Stomach (tissue), 19 donors: ENCODE measurements at places on chromosomes 3 and 15.
A peak's percentile ranks its signal among the peaks of the same experiment; 100 is the strongest.

DNA sequence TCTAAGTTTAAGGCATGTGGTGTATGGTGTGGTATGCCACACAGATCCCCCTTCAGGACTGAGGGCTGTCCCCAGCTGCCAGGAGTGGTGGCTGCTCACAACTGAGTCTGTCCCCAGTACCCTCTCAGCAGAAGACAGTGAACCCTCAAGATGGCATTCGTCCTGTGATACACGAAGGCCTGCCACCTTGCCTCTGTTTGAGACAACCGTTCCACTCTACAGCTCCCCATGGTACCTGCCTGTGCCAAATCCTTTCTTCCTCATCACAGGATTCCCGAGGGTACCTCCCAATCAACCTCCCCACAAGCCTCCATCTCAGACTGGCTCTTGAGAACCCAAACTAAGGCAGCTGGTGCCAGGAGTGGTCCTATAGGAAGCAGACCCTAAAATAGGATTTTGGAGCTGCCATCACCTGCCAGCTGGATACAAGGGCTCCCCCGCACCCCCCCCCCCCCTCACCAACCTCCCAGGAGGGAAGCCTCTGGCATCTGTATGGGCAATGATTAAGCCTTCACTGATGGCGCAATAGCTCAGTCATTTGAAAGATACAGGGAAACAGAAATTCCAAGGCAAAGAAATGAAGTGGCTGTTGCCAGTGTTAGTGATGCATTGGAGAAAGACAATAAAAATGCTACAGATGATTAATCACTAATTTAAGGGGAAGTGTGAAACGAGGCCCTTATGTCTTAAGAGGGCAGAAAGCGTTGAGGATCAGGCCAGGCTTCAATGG is 230.0 kb upstream of the LYSMD4 start:
- peak; percentile 9 for DNase-seq

GRCh38 chr3:3815206-3815605 is 16.0 kb downstream of the LRRN1 start:
- no peak for DNase-seq

DNA sequence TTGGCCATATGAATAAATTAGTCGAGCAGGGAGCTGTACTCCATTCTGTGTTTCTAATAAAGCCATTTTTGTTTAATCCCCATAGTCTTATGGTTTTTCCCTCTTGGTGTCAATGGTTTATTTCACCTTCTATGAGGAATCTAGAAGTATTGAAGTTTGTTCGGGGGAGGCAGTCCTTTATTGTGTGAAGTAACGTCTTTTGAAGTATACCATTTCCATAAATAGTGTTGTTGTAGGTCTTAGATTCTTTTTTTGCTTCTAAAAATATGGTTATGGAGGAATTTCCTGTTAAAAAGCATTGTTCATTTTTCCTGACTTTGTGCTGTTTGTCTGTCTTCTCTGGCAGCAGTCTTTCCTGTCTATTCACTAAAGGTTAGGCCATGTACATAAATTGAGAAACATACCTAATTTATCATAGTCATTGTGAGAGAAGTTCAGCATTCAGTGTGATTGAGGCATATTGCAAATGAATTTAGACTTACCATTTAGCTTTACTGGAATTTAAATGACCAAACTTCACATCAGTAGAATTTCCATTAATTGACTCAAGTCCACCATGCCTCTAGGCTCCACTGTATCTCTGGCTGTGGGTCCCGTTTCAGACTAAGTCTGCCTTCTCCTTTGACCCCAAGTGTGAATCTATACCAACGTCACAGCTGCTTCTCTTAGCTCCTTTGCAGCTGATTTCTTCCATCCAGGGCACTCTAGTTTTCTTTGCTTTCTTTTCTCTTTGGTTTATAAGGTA is 37.3 kb downstream of the YEATS2 start:
- DNase-seq, result no peak

DNA sequence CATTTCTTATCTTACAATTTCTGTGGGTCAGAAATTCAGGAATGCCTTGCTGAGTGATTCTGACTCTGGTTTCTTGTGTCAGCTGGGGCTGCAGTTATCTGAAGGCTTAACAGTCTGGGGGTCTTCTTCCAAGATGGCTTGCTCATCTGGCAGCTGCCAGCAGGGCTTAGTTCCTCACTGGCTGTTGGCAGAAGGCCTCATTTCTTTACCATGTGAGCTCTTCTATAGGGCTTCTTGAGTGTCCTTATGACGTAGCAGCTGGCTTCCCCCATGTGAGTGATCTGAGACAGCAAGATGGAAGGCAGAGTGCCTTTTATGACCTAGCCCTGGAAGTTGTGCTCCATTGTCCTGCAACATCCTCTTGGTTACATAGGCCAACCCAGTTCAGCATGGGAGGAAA is 82.0 kb upstream of the PDZRN3 start:
- DNase-seq, result no peak

DNA sequence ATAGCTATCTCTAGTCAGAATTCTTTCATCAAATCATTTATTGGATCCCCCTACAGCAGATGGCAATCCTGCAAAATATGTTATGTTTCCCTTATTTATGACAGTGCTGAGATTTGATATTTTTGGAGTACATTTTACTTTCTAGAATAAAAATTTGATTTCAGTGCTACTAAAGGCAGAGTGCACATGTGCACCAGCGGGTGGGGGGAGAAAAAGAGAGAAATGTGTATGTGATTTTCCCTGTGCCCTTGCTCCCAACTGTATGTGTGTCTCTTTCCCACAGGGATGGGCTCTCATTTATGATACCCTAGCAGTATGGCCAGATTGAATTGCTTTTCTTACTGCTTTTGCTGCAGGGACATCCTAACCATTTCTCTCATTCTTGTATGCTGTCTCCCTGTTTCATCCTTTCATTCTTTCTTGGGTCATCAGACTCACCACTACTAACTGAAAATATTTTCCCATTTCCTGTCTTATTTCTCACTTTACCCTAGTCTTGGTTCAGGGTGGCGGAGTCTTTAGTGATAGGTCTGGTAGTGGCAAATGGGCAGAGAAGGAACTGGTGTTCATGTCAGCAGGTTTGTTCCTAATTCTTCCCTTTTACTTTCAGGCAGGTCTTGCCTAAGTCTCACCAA is 140.7 kb downstream of the TCF12 start:
- no peak for DNase-seq

GRCh38 chr3:14297784-14298236 is 104.6 kb upstream of the SLC6A6 start:
- peak; percentile 81 for DNase-seq

GRCh38 chr3:123346021-123346420 is 102.9 kb downstream of the ADCY5 start:
- no peak for DNase-seq

- no peak for DNase-seq
Measured at GRCh38 chr3:195194559-195195206, 76.3 kb downstream of the XXYLT1 start.

DNA sequence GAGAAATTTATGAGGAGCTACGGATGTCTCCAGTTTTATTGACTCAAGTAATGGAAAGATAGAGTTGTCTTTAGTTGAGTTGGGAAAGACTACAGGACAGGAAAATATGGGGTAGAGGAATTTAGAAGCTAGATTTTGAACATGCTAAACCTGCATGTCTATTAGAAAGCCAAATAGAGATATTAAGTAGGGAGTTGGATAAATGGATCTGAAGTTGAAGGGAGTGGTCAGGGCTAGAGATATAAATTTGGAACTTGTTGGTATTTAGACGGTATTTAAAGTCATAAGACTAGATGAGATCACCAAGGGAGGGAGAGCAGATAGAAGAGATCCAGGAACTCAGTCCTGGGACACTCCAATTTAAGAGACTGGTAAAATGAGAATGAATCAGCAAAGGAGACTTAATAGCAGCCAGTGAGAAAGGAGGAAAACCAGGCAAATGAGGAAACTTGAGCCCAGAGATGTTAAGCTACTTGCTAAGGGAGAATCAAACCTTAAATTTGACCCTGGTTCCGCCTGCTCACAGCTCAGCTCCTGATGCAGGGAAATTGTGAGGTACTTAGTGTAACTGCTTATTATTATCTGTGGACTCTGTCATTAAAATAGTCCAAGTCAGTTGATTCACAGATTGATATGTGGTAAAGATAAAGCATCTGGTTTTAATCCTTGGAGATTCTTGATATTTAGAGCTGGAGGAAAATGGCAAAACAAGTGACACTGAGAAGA is 35.8 kb downstream of the ABI3BP start:
- no peak for DNase-seq

DNA sequence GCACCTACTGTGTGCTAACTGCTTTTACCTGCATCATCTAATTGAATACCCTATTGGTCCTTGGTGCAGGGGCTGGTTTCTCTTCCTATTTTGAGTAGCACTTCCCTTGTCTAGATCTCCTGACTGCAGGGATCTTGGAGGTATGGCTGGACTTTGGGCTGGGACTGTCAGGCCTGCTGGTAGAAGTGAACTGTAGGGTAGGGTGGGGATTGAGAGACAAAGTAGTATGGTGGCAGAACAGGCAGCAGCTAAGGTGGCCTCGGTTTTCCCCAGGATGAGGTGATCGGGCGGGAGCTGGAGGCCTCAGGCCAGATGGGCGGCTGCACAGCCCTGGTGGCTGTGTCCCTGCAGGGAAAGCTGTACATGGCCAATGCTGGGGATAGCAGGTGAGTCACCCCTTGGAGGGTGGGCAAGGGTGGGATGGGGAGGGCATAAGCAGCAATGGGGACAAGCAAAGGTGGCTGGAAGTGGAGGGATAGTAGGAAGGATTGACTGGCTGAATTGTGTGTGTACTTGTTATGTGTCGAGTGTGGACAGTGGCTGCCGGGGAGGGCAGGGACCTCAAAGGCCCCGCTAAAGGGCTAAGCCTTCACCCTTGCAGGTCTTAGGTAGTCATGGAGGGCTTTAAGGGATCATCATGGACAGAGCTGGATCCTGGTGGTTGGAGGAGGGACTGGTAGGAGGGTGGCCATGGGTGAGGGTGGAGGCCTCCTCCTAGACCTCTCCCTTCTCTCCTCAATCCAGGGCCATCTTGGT is 2.0 kb downstream of the PPM1M start:
- DNase-seq, result no peak

DNA sequence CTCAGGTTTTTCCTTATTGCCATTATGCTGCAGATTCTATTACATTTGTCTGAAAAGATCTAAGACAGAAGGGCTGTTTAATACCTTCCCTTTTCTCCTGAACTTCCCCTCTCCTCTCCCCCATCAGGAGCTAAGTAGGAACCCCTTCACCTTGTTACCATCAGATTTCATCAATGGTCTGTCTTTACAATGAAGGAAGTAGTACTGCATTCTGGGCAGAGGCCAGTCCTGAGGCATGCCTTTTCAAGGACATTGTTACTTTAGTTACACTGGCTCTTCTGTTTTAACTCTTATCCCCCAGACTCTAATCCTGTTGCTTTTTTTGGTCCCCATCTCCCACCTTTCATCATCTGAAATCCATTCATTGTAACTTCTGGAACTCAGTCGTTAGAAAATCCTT is 8.1 kb downstream of the CTNNB1 start:
- DNase-seq, result no peak

DNA sequence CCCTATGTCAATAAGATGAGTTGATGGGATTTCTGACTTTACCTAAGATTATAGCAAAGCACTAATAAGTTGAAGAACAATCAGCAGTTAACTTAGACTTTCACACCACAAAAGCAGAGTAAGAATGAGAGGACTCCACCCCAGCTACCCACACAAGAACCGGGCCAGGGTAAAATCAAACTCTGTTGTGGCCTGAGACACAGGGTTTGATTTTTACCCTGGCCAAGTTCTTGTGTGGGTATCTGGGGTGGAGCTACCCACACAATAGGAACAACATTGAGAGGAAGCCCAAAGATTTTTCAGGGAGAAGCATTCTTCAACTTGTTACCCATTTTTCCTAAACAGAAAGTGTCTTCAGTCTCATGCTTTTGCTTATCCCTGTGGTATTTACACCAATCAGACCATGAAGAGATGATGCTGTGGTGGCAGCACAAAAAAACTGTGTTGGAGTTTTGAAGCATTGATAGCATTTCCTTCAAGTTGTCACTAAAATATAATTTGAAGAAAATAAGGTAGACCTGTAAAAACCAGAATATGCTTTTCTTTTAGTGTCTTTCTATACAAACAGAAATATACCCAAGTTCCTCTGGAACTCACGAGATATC is 25.6 kb downstream of the CPOX start:
- no peak for DNase-seq
